Upper lobe of right lung (tissue), 1 donor: ENCODE measurements at places on chromosomes 7 and 10. TPM values are rescaled to one million over a fixed set of nuclear protein-coding genes. Genes with fewer than 3 reads are reported as not detected.

DNA sequence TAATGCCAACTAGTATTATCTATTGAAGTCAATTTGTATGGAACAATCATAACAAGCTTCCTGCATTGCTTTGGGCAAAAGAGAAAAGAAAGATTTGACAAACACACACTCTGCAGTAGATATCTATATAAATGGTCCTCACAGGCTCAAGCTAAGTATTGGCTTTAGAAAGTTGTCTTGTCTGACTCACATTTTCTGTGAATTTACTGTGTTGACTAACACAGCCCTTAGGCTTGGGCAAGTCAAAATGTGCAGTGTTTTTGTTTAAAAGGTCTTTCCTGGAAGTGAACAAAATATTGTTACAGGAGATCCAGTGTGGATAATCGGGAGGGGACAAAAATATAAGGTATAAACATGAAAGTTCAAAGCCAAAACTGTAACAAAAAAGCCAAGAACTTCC lies 194.4 kb downstream of the RELN start:
- H3K4me3 ChIP-seq: no peak overlapping the region
- DNase-seq: no peak
- no peaks in the 10 kb centered on the region for H3K27me3 ChIP-seq
- H3K36me3 ChIP-seq: no peaks in the 10 kb centered on the region
- H3K27ac ChIP-seq: no peak overlapping the region

DNA sequence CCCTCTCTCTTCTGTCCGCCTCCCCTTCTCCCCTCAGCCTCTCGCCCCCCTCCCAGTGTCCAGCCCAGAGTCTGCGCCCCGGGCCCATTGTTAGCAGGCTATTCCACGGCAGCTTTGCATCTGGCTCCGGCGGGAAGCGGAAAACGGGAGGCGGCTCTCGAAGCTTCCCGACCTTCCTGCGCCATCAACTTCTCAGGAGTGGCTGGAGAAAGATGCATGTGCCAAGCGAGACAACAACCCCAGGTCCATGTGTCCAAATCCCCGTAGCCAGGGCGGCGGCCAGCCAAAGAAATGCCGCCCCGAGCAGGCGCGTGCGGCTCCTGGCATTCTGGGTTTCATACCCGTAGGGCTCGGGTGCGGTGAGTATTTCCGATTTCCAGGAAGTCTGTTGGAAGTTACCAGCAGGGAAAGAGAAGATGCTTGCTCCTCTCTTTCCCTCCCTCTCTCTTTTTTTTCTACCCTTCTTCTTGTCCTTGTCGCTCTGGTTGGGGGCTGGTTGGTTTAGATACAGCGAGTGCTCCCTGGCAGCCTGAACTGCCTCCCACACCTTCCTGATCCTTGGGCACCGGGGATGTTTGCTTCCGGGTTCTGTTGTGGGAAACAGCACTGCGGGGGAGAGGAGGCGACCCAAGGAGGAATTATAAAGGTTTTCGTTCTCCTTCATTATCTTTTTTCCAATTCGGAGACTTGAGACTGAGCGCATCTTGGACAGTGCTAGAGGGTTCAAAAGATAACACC lies 1.2 kb upstream of the HOXA2 start:
- H3K4me3 ChIP-seq: peak overlapping the region; percentile 91
- H3K36me3 ChIP-seq: no peaks in the 10 kb centered on the region
- peaks cover 17% of the 10 kb centered on the region for H3K4me1 ChIP-seq
- peaks cover 26% of the 10 kb centered on the region for H3K27me3 ChIP-seq
- DNase-seq: no peak

DNA sequence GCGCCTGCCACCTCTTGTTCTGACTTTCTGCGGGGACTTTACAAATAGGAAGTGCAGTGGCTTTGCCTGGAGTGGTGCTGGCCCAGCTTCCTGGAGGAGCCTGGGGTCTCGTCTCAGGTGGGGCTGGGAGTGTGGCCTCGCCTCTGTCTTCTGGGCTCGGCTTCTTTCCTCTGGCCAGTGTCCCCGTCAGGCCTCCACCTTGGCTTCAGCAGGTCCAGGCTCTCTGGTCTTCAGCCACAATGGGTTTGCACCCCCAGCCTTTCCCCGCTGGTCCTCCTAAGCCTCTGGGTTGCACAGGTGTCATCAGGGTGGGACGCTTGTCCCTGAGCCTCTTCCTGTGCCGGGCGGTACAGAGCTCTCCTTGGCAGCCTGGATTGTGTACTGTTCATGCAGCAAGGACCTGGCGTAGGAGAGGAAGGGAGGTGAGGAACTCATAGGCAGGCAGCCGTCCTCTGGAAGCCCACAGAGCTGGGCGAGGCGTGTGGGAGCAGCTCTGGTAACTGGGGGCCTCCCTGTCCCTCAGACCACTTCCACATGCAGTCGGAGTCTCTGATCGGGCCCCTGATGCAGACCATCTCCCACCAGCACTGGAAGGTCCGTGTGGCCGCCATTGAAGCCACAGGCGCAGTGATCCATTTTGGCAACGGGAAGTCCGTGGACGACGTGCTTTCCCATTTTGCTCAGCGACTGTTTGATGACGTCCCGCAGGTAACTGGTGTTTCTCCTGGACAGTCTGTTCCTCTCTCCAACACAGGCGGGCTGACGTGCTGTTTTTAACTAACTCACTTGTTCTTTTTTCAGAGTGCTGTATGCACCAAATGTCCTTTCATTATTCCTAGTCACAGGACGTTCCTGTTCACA lies 2.3 kb upstream of the PRKAR1B start:
- no peak for DNase-seq
- H3K27ac ChIP-seq: no peak overlapping the region
- no peaks in the 10 kb centered on the region for H3K27me3 ChIP-seq
- peaks cover 12% of the 10 kb centered on the region for H3K4me1 ChIP-seq
- no peak overlapping the region for H3K4me3 ChIP-seq

DNA sequence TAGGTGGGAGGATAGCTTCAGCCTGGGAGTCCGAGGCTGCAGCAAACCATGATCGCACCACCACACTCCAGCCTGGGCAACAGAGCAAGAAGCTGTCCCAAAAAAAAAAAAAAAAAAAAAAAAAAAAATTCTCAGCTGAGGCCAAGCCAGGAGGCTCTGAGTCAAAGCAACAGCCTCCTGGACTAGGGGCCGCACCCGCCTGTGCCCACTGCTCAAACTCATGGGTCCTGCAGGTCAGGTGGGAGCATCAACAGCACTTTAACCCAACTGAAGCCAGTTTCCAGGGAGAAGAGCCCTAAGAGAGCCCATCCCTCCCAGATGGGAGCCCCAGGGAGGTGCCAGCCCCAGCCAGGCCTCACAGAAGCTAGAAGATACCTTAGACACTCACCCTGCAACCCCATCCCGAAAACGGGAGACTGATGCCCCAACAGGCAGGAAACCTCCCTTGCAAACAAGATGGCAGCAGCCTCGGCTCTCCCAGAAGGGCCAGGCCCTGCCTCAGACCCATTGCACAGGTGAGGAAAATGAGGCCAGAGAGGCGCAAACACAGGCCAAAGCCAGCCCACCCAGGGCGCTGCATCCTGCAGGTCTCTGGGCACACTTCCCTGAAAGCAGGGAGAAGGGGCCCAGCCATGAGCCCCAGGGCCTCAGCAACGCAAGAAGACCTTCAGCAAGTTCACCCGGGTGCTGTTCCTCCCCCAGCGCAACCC lies 11.0 kb downstream of the PDGFA start:
- H3K36me3 ChIP-seq: peaks cover 14% of the 10 kb centered on the region
- peaks cover 16% of the 10 kb centered on the region for H3K4me1 ChIP-seq
- no peak overlapping the region for H3K4me3 ChIP-seq
- H3K27me3 ChIP-seq: no peaks in the 10 kb centered on the region

DNA sequence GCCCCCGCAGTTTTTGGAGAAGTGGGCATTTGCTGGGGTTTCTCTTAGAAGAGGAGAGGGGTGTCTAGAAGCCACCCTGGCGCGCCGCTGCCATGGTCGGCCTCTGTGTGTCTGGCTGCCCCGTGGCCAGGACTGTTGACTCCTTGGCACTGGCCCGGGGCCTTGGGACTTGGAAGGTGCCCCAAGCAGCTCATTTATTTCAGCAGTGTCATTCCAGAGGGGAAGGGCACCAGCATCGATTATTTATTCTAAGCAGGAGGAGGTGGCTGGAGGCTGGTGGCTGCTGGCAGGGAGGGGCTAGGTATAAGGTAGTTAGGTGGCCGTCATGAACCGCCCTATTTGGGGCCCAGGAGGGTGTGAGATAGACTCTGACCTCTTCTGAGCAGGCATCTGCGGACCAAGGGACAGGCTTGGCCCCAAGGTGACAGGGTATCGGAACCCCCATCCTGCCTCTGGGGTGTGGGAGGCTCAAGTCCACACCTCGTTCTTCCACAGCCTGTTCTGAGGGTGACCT lies 1.6 kb downstream of the GTF2IRD1 start:
- no peak for DNase-seq
- H3K4me3 ChIP-seq: peak overlapping the region; percentile 65
- no peaks in the 10 kb centered on the region for H3K27me3 ChIP-seq

DNA sequence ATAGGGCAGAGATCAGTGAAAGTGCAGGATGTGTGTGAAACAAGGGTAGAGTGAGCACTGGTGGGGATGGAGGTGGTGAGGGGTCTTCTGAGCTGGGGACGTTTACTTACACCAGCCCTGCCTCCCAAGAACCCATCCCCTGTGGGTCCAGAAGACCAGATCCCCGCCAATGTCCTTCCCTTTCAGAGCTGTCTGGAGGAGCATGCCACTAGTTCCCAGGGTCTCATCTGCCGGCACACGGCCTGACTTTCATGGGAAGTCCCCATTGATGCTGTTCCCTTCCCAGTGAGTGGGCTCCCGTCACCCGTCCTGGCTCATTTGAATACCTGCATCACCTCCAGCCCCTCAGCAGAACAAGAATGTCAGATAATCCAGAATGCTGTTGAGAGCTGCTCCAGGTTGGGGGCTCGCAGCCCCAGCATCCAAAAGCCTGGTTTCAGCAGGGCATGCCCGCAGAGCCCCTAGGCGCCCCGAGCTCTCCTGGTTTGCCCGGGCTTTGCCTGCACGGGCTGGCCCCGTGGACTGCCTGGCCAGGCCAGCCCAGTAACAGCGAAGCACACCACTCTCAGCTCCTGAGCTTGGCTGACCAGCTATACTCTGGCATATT lies 246.7 kb downstream of the MGMT start:
- H3K27me3 ChIP-seq: no peaks in the 10 kb centered on the region
- H3K4me1 ChIP-seq: no peaks in the 10 kb centered on the region
- no peak overlapping the region for H3K27ac ChIP-seq
- peaks cover 7% of the 10 kb centered on the region for H3K36me3 ChIP-seq
- no peak for DNase-seq
- H3K4me3 ChIP-seq: no peak overlapping the region

- H3K4me3 ChIP-seq: no peak overlapping the region
- no peak for DNase-seq
- H3K4me1 ChIP-seq: peaks cover 48% of the 10 kb centered on the region
- H3K36me3 ChIP-seq: no peaks in the 10 kb centered on the region
- H3K27ac ChIP-seq: no peak overlapping the region
Measured at GRCh38 chr7:4689668-4690067, 7.6 kb downstream of the FOXK1 start.

DNA sequence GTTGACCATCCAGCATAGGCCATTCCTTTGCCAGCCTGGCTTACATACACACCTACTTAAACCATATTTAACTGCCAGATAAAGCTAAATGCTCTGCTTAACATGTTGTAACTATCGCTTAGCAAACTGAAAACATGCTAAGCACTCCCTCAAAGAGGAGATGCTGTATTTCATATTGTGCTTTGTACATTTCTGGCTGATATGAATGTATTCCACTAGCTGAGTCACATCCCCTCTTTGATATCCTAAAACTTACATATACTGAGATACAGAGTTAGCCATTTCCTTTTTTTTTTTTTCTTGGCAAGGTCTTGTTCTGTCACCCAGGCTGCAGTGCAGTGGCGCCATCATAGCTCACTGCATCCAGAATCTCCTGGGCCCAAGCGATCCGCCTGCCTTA lies 99.4 kb downstream of the TPST1 start:
- H3K36me3 ChIP-seq: no peaks in the 10 kb centered on the region
- no peak overlapping the region for H3K27ac ChIP-seq
- peaks cover 6% of the 10 kb centered on the region for H3K4me1 ChIP-seq
- H3K27me3 ChIP-seq: no peaks in the 10 kb centered on the region

GRCh38 chr10:121988361-121989324 lies at the start of gene TACC2:
TACC2 (plus strand) TSS chr10:121989163; CDS start chr10:122021982, 32,819 bp downstream.
- no peaks in the 10 kb centered on the region for H3K27me3 ChIP-seq
- DNase-seq: peak; percentile 72
- H3K27ac ChIP-seq: peak within 1 kb of the TSS; percentile 58
- no peaks in the 10 kb centered on the region for H3K36me3 ChIP-seq

MOSPD3 gene
- total RNA-seq: 14.7 TPM

PHKG1 gene
- total RNA-seq: 0.72 TPM
